ENCODE measurements at places on chromosomes 2 and 18.

DNA sequence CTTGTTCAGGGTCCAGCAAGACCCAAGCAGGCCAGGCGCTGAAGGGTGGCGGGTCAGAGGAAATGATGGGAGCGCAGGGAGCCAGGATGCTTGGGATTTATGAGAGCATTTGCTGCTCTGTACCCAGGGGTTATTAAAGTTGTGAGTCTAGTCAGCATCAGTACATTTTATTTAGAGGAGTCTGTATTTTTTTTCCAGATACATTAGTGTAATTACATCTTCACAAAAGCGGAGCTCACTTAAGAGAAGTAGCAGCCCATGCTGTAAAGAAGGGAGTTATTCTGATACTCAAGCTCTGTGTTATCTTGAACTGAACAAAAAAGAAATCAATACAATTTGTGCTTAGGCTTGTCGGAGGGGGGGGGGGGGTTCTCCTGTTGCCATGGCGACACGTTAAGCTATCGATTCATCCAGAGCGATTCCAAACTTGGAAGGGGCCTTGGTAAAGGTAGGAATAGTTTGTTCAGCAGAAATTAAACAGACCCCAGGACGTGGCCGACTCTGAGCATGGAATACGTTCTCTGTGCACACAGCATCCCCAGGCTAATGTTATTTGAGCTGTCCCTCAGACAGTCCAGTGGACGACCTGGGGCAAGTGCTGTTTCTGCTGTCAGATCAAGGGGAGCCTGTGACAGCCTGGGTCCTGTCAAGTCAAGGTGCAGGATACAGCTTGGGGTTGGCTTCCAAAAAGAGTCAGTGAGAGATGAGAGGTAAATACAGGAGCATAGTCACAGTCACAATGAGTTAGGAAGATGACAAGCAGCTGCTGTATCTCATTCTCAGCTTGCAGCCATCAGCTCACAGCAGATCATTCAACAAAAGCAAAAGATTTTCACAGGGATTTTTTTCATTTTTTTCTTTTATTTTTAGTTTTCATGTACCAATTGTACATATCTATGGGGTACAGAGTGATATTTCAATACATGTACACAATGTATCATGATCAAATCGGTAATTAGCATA lies 387.6 kb downstream of the DCDC2C start:
- DNase-seq: no peak

- no peak for DNase-seq
Observed at GRCh38 chr2:238167761-238168160, 9.0 kb downstream of the ERFE start.

- no peak for DNase-seq
Observed at GRCh38 chr2:23745068-23745725, 181.7 kb downstream of the ATAD2B start.

GRCh38 chr2:2657121-2657962 lies 326.3 kb upstream of the MYT1L start:
- DNase-seq: no peak

DNA sequence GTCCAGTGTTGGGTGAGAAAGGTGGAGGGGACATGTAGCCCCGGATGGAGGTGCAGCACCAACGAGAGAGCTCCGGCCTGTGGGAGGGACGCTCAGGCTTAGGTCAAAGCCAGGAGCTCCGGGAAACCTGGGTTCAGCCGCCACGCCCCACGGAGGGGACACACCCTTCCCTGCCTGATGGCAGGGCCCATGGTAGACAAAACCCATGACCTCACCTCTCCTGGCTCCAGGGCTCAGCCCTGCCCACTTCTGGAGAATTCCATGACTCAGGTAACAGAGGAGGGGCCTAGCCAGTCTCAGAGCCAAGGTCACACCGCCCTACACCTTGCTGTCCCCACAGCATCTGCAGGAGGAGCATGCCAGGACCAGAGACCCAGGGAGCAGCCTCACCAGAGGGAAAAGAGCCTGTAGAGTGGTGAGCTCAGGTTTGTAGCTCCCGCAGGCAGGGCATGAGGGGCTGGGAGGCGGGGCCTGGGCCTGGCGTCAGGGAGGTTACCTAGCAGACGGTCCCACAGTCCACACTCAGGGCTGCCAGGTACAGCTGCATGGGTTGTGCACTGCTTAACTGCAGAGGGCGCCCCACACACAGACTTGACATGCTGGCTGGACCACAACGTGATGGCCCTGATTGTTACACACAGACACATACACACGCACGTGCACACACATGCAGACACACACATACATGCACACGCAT lies 70.8 kb upstream of the SMAD7 start:
- DNase-seq: peak; percentile 19

GRCh38 chr18:76953583-76954233 lies 131.4 kb downstream of the ZNF236 start:
- no peak for DNase-seq

DNA sequence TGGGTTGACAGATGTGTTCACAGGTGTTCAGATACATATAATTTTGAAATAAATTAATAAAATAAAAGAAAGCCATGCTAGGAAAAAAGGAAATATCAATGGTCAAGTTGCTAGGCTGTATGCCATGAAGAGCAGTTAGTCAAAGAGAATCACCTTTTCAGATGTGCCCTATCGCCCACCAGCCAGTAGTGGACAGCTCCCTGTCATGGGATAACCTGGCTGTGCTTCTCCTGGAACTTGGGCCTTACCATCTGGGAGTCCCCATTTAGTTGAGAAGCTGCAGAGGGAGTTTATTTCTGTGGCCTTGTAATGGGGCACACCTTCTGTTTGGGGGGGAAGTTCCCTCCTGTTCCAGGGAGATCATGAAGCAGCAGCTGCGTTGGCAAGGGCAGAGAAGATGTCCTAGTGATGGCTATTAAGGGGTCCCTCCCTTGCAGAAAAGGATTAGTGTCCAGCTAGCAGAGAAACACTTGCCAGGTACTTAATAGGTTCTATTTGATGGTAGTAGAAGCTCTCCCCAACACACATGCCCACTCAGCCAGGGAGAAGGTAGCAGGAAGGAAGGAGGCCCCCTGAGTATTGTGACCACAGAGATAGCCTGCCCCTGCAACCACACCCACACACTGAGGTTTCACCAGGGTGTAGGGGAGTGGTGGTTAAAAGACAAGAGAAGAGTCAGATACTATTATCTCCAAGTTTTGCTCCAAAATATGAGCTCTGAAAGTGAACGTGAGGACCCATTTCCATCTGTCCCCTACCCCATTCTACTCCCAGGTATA lies 117.7 kb downstream of the B3GNT2 start:
- no peak for DNase-seq

- DNase-seq: no peak
Observed at GRCh38 chr2:141392517-141393213, 738.2 kb downstream of the LRP1B start.

- DNase-seq: no peak
Observed at GRCh38 chr2:115292742-115293141, 850.3 kb downstream of the DPP10 start.

- no peak for DNase-seq
Observed at GRCh38 chr2:79695248-79695647, 182.4 kb downstream of the CTNNA2 start.

DNA sequence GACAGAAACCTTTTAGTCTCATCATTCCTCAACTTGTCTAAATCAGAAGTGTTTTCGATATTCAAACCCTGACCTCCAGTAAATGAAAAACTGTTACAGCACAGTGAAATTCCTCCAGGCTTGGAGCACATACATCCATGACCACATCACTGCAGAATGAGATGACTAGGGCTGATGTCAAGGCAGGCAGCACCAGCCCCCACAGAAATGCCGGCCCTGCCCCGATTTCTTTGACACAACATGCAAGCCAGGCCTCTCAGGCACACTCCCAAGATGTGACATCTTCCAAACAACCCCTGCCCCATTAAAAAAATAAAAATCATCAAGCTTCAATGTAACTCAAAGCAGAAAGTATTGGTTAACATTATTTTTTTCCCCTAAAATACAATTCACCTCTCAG lies 103.3 kb downstream of the CTAGE1 start:
- no peak for DNase-seq

DNA sequence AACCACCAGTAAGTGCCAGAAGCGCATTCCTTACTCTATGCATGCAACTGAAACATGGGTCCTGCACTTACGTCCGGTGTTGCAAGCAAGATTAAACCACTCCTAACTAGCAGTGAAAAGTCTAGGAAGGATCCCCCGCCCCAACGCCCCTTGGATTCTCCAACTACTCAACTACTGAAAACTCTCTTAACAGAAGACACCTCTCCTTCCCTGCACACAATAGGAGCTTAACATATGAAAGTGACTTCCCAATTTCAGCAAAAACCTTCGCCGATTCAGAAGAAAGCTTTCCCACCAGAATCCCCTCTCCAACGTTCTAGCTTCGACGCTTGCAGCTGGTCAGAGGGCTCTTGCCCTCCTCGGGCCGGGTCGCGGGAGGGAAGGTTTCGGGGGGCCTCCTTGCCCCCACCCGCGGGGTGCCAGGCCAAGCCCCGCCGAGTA lies 578 bp downstream of the IWS1 start:
- DNase-seq: no peak

GRCh38 chr2:24115057-24115456 lies 8.1 kb downstream of the PFN4 start:
- no peak for DNase-seq

DNA sequence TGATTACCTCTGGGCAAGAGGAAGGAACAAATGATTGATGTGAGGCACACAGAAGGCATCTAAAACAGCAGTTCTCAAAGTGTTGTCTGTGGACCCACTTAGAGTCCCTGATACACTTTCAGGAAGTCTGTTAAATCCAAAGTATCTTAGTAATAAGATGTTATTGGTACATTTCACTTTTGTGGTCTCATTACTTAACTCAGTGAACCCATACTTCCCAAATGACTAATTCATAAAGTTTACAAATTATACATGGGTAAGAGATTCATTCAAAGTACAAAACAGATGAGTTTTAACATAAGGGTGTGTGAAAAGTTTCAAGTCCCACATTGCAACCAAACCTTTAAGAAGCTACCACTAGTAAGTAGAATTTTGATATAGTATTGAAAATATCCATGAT lies 440.5 kb downstream of the NUP35 start:
- DNase-seq: no peak

DNA sequence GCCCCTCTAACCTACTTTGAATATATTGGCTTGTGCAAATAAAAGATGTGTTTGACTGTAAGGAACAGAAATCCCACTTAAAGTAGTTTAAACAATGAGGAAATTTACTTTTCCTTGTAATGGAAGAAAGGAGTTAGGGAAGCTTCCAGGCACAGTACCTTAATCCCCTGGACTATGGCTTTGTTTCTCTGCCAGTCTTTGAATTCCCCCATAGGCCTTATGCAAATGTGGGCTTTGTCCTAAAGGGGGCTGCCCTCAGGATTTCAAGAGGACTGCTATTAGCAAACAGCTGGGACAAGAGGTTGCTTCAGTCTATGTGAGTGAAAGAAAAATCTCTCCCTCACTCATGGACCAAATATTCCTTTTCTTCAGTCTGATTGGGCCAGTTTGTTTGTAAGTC lies 255.1 kb upstream of the THSD7B start:
- DNase-seq: no peak

DNA sequence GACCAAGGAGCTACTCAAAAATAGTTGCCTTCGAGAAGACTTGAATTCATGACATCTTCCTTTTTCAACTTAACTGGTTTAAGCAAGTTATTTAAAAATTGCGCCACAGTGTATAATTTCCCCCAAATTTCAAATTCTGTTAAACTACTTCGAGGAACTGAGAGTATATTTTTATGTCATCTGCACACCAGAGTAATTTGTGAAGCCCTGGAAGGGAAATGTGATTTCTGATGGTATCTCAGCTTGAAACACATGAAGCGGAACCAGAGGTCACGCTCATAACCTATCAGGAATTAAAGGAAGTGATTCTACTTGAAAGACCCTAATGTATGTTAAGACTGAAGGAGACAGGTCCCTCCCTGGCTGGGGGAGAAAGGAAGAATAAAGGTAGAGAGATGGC lies 33.9 kb upstream of the DARS1 start:
- DNase-seq: no peak

DNA sequence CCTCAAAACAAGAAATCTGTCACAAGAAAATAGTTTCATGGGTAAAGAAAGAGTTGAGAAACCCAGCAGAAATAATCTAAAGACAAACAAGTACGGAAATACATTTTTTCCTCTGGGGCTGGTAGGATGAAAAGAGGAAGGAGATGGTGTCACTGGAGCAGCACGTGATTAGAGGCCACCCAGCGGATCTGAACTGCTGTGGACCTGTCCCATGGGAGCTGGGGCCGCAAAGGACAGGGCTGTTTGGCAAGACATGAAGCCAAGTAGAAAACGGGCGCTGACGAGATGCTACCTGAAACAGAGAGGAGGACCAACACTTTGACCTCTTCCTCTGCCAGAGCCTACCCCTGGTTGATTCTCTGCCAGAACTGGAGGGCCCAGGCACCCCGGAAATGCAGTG lies 295.4 kb upstream of the ATP5MC3 start:
- no peak for DNase-seq

- DNase-seq: no peak
Observed at GRCh38 chr2:196181484-196181883, 10.1 kb upstream of the STK17B start.

DNA sequence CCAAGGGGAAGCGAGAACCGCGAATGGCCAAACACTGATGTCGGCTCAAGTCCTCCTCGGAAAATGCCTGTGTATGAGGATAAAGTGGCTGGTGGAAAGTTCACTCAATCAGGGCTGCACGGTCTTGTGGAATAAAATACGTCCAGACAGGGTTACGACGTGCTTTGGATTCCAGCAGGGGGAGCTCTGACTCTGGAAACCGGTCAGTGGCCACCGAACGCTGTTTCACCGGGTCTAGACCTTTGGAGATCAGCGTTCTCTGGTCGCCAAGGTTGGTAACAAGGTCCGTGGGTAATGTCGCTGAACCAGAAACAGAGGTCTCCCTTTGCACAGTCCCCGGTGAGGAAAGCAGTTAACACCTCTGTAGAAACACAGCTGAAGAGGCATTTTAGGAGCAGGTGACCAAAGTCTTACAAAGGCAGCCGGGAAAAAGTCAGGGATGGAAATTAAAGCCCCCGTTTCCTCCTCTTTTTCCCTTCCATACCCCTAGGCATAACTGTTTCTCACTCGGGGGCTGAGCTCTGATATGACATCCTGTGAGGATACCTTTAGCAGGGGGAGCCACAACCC lies 47.8 kb downstream of the CDCA7 start:
- peak; percentile 52 for DNase-seq

DNA sequence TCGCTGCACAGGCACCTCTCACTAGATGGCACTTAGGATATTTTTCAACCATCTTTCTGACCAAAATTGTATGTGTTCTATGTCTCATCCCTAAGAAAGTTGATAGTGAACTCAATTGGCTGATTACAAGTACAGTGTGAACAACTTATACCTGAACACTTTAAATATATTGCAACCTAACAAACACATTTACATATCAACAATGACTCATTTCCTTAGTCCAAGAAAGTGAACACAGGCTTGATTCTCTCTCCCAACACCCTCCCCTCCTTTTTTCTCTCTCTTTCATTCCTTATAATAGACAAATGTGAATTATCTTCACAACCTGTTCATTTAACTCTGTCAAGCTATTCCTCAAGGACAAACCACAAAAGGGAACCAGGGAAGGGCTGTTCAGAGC lies 192.0 kb downstream of the SLC8A1 start:
- no peak for DNase-seq

GRCh38 chr2:117774716-117775115 lies 39.8 kb upstream of the DDX18 start:
- no peak for DNase-seq

Measured in stimulated activated CD8-positive, alpha-beta memory T cell treated with anti-CD3 and anti-CD28 coated beads, Interleukin-4, amount 100 ng/mL, for 4 hours (primary cell).